EH (cell line): ENCODE measurements at places on chromosomes 6 and 20.

DNA sequence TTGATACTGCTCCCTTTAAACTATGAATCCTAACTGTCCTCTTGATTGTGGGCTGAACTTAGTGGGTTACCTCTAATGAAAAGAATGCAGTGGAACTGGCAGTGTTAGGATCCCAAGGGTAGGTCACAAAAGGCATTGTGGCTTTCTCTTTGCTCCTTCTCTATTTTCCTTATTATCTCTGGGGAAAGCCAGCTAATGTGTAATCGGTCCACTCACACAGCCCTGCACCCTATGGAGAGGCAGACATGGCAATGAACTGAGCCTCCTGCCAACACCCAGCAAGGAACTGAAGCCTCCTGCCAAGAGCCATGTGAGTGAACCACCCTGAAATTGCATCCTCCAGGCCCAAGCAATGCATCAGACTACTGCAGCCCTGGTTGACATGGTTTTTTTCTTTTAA lies 24.6 kb upstream of the ZNF133 start:
- no peak for DNase-seq

DNA sequence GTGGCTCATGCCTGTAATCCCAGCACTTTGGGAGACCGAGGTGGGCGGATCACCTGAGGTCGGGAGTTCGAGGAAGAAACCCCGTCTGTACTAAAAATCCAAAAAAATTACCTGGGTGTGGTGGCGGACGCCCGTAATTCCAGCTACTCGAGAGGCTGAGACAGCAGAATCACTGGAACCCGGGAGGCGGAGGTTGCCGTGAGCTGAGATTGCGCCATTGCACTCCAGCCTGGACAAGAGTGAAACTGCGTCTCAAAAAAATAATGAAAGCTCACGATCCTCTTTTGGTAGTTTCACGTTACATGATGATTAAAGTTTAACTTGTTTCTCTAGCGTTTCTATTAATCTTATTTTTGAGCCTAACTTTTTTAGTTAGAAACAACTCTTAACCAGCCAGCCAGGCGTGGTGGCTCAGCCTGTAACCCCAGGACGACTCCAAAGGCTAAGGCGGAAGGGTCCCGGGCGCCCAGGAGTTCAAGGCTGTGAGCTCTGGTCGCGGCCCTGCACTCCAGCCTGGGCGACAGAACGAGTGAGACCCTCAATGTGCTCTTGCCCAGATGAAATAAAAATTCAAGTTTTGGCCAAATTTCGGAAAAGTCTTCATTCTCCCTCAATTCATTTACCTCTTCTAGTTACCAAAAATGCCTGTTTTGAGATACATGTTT lies 1.2 kb upstream of the WRNIP1 start:
- DNase-seq: no peak

- peak; percentile 67 for DNase-seq
Observed at GRCh38 chr6:39929039-39929732, 5.1 kb downstream of the MOCS1 start.

DNA sequence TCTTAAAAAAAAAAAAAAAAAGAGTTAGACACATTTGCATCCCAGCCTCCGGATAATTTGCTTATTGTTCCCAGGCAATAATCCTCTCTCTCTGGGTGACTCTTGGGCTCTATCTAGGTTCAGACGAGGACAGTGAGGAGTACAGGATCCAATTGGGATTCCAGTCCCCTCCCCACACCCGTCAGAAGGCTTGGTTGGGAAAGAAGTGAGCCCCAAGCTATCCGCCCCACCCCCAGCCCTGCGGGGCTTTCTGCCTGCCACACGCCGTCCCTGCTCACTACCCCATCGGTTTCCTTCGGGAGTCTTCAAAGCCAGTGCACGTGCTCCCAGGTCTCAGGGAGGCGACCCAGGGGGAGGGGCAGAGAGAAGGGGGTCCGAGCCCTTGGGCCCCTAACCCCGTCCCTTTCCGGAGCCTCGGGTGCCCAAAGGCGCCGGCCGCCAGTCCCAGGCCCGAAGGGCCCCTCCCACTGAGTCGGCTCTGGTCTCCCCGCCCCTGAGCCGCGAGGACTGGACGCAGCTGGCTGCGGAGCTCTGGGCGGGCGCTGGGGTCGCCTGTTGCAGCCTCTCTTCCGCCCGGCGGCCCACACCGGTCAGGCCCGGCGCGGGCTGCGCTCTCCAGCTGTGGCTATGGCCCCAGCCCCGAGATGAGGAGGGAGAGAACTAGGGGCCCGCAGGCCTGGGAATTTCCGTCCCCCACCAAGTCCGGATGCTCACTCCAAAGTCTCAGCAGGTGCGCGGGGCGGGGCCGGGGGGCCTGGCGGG lies 2.5 kb downstream of the MYMX start:
- peak; percentile 67 for DNase-seq
